Memory B cell (primary cell): ENCODE measurements at places on chromosomes 7 and 10.

GRCh38 chr7:34019301-34019790 lies 114.0 kb downstream of the BMPER start:
- DNase-seq, result no peak

DNA sequence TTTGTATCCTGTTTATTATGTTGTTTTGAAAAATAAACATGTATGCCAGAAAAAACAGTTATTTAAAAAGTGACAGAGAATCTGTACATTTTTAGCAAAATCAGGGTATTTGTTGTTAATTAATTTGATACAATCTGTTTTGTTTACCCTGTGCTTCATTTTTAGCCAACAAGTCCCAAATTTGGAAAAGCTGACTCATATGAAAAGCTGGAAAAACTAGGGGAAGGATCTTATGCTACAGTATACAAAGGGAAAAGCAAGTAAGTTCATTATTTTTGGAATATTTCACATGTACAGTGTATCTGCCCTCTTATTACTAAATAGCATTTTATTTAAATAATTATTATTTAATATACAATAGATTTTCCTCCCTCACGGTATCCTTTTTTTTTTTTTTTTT lies 151.4 kb downstream of the CDK14 start:
- DNase-seq, result no peak

DNA sequence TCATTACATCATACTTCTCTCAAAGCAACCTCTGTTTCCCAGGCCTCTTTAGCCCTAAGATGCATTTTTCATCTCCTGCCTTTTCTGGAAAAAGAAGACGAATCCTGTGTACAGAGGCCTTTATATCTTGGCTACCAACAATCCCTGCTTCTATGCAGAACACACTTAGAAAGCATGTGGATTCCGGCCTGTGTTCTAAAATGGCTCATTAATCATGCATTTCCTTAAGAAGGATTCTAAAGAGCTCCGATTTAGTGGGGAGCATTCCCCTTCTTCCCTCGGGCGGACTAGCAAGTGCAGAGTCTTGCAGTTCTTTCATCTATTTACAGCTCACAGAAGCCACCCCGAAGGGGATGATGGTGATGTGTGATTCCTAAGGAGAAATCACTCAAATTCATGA lies 1212.9 kb downstream of the TYW1 start:
- DNase-seq, result no peak

GRCh38 chr10:75801121-75801520 lies 369.7 kb downstream of the LRMDA start:
- DNase-seq, result no peak

GRCh38 chr10:21020545-21020944 lies 123.4 kb upstream of the NEBL start:
- DNase-seq, result peak; percentile 24

- no peak for DNase-seq
These were observed 221.3 kb downstream of the SKIDA1 start for GRCh38 chr10:21304198-21304597.

DNA sequence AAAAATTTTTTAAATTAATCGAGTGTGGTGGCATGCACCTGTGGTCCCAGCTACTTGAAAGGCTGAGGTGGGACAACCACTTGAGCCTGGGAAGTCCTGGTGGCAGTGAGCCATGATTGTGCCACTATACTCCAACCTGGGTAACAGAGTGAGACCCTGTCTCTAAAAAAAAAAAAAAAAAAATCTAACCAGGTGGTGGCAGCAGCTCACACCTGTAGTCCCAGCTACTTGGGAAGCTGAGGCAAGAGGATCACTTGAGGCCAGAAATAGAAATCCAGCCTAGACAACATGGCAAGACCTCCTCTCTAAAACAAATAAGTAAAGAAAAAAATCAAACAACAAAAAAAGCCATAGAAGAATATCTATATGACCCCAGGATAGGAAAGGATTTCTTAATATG lies 3.6 kb upstream of the MYOF start:
- no peak for DNase-seq

GRCh38 chr10:113965077-113965476 lies 78.6 kb upstream of the ADRB1 start:
- no peak for DNase-seq

DNA sequence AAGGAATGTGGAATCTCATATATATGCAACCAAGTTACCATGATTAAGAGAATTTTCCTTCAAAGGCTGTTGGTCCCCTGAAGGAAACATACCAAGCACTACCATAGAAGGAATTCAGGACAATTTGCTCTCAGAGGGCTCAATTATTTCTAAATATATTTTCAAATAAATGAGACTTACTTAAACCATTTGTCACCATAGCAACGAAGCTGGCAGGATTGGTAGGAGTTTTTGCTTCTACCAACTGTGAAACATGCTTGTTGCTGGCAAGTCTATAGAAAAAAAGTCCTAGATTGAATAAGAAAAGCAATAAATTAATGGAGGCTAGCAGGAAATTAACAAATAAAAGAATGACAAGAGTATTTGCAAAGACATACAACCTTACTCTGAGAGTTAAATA lies 156.9 kb upstream of the NPSR1 start:
- DNase-seq, result no peak

- DNase-seq, result no peak
These were observed 195.0 kb upstream of the AGK start for GRCh38 chr7:141356161-141356560.

DNA sequence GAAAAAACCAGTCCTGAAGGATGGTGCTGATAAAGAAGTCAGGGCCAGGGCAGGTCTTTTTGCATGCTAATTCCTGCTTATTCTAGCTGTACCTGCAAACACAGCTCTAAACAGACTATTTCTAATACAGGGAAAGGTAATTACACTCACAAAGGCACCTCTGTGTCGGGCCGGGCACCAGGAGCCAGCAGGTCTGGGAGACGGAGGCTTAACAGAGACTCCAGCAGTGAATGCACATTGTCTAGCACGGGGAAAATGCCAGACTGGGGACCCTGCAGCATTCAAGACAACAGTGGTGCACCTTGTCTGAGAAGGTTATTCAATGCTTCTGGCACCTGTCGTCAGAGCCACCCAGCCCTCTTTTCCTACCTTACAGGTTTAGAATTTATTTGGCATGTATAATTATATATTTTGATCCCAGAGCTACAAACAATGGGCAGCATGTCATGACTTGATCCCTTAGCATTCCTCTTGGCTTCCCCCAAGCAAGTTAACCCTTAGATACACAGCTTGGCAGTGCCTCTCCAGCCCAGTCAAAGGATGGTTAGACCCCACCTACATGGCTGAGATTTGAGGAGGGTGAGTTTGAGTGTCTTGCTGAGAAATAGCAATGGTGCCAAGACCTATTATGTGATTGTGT lies 185.2 kb downstream of the SLC25A13 start:
- DNase-seq, result no peak

- no peak for DNase-seq
These were observed 654.8 kb downstream of the LRMDA start for GRCh38 chr10:76086170-76086760.

- no peak for DNase-seq
These were observed 132.3 kb upstream of the PLXDC2 start for GRCh38 chr10:19683960-19684359.

DNA sequence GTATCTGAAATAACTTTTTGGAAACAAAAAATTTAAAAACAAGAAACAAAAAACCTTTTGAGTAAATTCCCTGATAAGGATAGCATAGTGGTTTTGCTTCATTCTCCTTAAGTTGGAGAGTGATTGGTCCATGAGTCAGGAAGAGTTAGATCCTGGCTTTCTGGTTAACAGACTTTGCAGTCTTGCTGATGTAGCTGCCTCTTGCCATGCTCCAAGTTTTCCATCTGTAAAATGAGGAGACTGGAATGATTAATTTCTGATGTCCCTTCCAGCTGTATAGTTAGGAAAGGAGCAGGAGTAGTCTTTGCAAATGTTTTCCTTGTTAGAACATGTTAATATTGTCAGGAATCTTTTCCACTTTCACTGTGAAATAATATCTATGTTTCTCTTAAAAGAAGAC lies 266.6 kb downstream of the DNAJB9 start:
- no peak for DNase-seq

GRCh38 chr10:63829020-63829419 lies 307.8 kb downstream of the REEP3 start:
- no peak for DNase-seq

DNA sequence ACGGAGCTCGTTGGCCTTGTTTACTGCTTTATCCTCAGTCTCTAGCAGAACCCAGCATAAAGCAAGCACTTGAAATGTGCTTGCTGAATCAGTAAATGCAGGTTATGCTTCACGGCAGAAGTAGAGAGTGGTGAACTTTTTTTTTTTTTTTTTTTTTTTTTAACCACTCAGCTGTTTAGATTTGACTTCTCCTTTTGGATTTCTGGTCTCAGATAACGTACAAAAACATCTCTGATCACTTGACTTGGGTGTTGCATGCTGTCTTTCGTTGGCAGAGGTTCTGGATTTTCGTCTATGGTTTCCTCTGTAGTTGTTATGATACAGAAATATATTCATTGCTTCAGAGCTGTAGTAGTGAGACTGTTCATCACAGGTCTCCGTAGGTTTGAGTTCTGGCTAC lies 242.5 kb upstream of the HABP2 start:
- no peak for DNase-seq

- no peak for DNase-seq
These were observed 398.1 kb upstream of the C7orf33 start for GRCh38 chr7:148192491-148192890.

GRCh38 chr7:55044371-55044717 lies 25.5 kb downstream of the EGFR start:
- no peak for DNase-seq

DNA sequence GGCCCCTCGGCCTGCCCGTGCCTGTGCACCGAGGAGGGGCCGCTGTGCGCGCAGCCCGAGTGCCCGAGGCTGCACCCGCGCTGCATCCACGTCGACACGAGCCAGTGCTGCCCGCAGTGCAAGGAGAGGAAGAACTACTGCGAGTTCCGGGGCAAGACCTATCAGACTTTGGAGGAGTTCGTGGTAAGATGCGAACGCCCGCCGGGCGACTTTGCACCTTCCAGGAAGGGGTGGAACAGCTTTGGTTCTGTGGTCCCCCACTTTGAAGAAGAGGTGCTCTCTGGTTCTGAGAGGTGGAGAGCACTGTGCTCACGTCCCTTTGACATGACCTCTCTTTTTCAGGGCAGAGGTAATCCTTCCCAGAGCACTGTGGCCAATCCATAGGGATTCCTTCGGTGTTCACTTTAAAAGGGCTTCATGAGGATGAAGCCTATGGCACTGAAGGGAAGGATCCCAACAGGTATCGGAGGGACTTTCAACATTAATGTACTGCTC lies 2.6 kb downstream of the VWC2 start:
- no peak for DNase-seq

DNA sequence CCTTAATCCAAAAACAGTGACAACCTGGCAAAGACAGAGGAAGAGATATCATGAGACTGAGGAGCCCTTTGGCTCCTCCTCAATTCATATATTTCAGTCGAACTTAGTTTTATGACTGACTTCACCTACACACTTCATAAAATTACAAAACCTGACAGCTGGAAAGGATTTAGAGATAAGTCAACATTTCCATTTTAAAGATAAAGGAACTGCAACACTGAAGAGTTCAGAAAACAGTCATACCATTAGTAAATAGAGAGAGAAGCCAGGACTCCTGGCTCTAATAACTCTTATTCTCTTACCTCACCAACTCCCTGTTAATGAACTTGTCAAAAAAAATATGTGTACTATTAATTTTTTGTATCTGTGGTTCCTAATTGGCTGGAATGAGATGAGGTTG lies 141.0 kb upstream of the COL1A2 start:
- no peak for DNase-seq

DNA sequence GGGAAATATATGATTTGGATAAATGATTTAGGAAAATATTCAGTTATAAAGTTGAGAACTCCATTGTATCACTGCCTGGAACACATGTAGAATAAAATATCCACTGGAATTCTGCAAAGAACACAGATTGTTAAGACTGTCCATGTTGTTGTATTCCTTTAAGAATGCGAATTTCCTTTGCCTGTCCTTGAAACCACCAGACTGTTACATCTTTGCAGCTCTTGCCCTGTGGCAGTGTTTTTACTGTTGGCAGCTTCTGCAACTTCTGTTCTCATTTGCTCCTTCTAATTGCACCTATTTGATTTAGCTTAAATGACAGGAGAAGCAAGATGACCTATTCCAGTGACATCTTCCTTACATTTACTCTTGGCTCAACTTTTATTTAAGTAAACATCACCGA lies 39.7 kb downstream of the MALSU1 start:
- DNase-seq, result no peak

- DNase-seq, result no peak
These were observed 154.9 kb downstream of the ZMYND11 start for GRCh38 chr10:290026-290725.

GRCh38 chr10:78899996-78900714 lies 168.6 kb upstream of the ZMIZ1 start:
- no peak for DNase-seq
